HEK293T (cell line): ENCODE measurements at places on chromosomes 5 and 9.

DNA sequence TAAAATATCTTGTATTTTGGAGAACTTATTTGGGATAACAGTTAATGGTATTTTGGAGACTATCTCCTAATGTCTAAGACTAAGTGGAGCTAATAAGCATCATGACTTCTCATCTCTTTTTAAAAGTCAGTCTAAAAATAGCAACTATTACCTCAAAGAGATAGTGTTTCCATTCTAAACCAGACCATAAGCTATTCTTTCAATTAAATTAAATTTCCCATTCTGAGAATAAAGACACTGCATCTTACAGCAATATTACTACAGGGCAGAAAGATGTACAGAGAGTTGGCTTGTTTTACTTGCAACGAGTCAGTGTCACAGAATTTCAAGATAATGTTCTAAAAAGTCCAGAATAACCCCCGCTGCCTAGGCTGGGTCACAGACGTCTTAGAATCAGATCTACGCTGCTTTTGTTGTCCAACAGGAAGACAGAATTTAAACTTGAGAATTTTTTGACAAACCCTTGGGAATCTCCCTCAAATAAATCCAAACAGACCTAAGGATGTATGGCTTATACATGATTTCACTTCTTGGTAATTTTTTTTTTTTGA is 98.9 kb downstream of the USP20 start:
- DNase-seq, result no peak

GRCh38 chr5:79962575-79963222 is 28.4 kb downstream of the MTX3 start:
- DNase-seq, result no peak

DNA sequence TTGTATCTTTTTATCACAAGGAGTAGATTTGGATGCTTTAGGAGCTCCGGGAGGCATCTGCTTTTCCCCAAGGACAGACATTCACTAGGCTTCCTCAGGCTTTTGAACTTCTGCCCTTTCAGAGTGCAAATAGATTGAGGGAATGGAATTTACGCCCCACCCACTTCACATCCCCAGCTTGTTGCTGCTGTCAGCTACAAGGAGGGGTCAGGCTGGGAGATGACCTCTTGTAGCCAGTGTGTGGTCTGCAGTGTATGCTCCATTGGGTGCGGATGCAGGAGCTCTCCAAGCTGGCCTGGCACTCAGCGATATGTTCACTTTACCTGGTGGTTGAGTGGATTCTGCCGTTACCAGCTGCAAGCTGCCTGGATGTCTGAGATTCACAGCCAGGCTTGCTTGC is 6.4 kb downstream of the TNFSF15 start:
- DNase-seq, result no peak

DNA sequence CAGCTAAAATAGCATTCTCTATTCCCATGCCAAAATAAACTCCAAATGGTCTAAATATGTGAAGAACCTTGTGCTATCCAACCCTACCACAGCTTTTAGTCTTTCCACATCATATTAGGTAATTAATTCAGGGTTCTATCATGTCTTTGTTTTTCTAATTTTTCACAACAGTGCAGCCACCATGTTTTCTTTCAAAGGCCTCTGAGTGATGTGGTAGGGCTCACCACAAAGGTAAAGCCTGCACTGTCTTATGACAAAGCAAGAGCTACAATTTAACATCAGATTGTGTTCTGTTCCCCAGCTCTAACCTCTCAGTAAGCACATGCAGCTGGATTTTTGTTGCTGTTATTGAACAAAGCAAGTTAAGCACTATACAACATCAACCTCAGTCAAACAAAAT is 52.4 kb downstream of the MEF2C start:
- no peak for DNase-seq

DNA sequence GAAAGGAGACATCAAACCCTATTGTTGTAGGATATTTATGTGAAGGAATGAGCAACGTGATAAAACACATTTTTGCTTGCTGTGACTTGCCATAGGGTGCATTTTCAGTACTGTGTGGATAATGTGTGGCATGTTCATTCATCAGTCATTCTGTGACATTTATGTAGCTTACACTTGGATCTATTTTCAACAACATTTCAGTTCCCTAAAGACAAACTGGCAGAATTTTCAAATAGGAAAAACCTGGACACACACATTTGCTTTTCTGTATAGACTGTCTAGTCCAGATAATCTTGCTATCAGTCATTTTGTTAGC is 127.7 kb downstream of the TMC1 start:
- no peak for DNase-seq

- no peak for DNase-seq
Measured at GRCh38 chr9:89750117-89750791, 145.4 kb downstream of the GADD45G start.

DNA sequence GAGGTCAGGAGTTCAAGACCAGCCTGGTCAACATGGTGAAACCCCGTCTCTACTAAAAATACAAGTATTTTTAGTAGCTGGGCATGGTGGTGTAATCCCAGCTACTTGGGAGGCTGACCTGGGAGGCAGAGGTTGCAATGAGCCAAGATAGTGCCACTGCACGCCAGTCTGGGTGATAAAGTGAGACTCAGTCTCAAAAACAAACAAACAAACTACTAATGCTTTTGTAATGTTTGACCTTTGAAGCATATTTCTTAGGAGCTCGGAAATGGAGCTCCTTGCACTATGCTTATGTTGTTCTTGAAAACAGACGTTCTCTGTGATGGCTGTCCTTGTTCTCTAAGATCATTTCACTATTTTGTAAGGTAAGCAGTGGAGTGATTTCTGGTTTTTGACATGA is 6.0 kb downstream of the F2RL2 start:
- DNase-seq, result no peak

DNA sequence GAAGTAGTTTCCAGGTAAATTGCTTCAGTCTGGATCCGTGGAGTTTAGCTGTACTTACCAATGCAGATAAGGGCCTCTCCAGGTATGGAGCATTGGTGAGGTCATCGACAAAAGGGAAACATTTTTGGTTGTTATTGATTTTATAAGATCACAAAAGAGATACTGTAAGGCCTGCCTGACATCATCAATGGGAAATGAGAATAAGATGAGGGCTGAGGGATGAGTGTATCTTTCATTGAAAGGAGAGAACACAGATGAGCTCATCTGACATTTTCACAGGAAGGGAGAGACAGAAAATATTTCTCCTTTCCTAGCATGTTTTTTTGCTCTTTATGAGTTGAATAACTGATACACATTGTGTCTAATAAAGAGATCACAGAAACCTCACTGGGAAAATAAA is 233.6 kb downstream of the SAXO1 start:
- no peak for DNase-seq

- no peak for DNase-seq
Measured at GRCh38 chr5:134547999-134548658, 22.7 kb downstream of the JADE2 start.

- no peak for DNase-seq
Measured at GRCh38 chr5:157280927-157281326, 15.0 kb downstream of the CYFIP2 start.

GRCh38 chr9:86515221-86515620 is 161.0 kb upstream of the TUT7 start:
- DNase-seq, result no peak

- no peak for DNase-seq
Measured at GRCh38 chr5:110631236-110631635, 95.2 kb downstream of the TMEM232 start.
